NCI-H526 (cell line): ENCODE measurements at places on chromosomes 11 and 22.

DNA sequence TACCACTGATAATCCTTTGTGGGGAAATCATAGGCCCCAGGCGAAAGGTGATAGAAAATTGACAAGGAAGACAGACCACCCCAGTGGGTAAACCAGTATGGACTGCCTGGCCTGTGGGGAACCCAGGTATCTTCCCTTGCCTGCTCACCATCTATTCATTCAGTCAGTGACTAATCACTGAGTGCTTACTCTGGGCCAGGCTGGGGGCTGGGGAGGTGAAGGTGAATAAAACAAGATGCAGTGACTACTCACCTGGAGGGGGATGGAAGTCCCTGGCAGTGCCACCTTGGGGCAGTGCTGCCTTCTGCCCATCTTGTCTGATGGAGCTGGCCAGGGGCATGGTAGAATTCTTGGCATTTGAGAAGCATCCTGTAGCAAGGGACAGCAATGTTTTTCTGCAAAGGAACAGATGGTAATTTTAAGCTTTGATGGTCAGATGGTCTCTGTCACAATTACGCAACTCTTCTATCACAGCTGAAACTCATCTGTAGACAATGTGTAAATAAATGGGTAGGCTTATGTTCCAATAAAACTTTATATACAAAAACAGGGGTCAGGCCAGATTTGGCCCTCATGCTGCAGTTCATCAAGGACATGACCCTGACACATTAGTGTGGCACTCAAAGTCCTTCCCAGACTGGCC is 4.6 kb downstream of the ISX start:
- DNase-seq: no peak

GRCh38 chr11:101553891-101554292 is 29.9 kb downstream of the TRPC6 start:
- DNase-seq: no peak

DNA sequence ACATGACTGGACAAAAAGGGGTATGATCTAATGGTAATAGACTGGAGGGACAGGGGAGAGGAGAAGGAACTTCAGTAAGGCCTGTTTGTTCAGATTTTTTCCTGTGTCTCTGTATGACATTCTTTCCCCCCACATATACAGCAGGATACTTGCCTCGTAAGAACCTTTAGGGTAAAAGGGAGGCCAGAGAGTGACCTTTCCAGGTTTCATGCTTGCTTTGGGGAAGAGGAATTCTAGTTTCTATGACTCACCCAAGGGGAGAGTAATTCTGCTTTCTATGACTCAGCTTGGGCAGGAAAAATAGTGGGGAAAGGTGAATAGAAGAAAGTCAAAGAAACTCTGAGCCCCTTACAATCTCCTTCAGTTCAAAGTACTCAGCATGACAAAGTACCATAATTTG is 457.0 kb downstream of the DLG2 start:
- DNase-seq: no peak

DNA sequence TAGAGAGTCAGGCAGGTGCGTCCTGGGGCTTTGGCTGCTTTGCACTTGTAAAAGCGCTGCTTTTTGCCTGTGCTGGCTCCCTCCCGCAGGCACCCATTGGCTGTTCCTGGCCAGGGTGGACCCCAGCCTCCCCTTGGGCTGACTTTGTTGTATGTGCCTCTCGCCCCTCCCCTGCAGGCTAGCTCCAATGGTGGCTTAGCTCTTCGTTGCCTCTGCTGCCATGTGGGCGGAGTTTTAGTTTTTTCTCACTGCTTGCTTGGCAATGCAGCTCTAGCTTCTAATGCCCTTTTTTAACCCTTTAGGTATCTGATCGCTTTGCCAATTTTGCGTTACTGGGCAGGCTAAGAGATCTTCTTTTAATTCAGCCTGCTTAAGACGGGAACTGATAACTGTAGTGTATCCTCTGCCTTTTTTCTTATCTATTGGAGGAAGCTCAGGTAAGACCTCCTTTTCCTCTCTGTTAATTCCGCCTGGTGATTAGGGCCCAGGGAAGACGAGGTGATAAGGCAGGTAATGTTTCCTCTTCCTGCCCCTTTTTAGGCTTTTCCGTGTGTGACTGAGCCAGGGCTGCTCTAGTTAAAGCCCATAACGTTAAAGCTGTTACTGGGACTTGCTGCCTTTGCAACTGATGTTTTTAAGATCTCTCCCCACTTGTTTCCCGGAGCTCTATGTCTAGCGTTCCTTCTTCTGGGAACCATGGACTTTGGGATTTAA is 11.7 kb upstream of the GLYATL1 start:
- DNase-seq: peak; percentile 36

DNA sequence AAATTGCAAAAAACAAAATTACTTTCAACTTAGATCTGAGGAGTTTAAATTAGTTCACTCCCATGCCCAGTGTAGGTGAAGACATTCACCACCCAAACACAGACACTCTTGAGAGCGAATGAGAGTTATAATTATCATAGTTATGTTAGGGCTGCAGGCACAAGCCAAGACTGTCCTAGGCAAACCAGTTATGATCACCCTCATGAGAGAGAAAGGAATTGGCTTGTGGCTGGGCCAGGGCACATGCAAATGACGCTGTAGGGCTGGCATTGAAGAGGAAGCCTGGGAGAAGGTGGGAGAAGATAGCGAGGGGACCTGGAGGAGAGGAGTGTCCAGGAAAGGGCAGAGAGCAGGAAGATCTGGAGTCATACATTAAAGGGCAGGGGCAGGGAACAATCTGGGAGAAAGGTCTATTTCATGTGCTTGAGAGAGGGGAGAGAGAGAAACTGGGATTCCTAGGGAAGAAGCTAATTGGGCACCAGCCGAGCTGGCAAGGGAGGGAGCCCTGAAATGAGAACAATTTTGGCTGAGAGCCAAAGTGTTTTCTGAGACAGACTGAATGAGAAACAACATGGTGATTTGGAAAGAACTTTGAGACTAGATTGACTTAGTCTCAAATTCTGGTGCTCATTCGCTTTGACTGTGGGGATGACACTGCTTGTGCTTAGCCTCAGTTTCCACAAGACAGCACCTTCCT is 279.9 kb downstream of the KIRREL3 start:
- DNase-seq: peak; percentile 42

DNA sequence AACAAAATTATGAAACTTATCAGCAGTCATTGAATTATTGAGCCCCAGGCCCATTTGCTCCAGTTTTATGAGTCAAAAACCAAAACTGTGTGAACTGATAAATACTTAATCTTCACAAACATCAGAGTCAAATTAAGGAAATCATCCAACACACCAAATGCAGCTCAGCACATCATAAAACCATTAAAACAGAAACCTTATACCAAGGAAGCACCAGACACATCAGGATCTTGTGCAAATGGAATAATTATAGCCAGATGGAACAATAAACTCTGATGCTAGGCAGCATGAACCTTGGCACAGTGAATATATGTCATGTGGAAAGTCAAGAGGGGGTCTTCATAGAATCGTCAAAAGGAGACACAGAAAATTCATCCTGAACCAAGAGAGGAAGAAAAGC is 410.7 kb upstream of the API5 start:
- DNase-seq: no peak
